Left ventricle myocardium inferior (tissue), 1 donor: ENCODE measurements at places on chromosomes 2 and 18.

GRCh38 chr2:3470856-3471737 is 48.2 kb downstream of the ADI1 start:
- H3K4me3 ChIP-seq: peak overlapping the region; percentile 2
- H3K27me3 ChIP-seq: no peaks in the 10 kb centered on the region
- H3K4me1 ChIP-seq: peaks cover 56% of the 10 kb centered on the region
- H3K27ac ChIP-seq: peak overlapping the region; percentile 90
- peak; percentile 39 for DNase-seq
- H3K36me3 ChIP-seq: peaks cover 53% of the 10 kb centered on the region

DNA sequence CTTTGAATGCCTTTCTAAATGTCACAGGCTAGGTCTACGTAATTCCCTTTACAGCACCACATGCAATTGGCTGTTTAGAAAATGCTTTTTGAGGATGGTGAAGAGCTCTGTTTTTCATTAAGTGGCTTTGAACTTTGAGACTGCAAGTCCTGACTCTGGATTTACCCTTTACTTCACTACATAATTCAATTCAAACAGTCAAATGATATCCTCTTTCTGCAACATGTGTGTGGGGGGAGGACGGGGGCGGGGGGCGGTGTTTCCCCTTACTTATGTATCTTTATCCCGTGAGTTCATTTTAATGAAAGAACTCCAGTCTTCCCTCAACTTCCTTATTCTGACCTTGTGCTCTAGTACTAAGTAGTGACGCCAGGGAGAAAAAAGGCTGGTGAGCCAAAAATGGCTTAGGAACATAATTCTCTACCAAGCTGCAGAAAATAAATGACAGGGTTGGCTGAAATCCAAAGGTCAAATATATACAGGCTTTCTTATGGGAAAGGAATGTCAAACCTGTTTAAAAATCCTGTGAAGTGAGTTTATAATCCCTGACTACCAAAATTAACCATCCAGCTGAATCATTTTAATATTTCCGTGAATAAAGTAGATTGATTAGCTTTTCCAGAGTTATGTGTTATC is 119.6 kb downstream of the SLC8A1 start:
- peak overlapping the region; percentile 45 for H3K27ac ChIP-seq
- DNase-seq: no peak
- H3K4me3 ChIP-seq: no peak overlapping the region
- no peaks in the 10 kb centered on the region for H3K36me3 ChIP-seq
- H3K27me3 ChIP-seq: no peaks in the 10 kb centered on the region

- no peak overlapping the region for H3K27ac ChIP-seq
- H3K27me3 ChIP-seq: no peaks in the 10 kb centered on the region
- peaks cover 67% of the 10 kb centered on the region for H3K36me3 ChIP-seq
- H3K4me1 ChIP-seq: peaks cover 12% of the 10 kb centered on the region
- no peak overlapping the region for H3K4me3 ChIP-seq
Observed at GRCh38 chr2:17680119-17680518, 73.5 kb downstream of the SMC6 start.

- H3K4me3 ChIP-seq: no peak overlapping the region
- H3K27me3 ChIP-seq: no peaks in the 10 kb centered on the region
- H3K4me1 ChIP-seq: peaks cover 52% of the 10 kb centered on the region
Observed at GRCh38 chr18:55501982-55502710, 85.8 kb downstream of the TCF4 start.

GRCh38 chr18:47149457-47150028 is 757 bp downstream of the HDHD2 start:
- H3K4me3 ChIP-seq: peak overlapping the region; percentile 81
- peaks cover 73% of the 10 kb centered on the region for H3K4me1 ChIP-seq
- peak overlapping the region; percentile 98 for H3K27ac ChIP-seq
- H3K27me3 ChIP-seq: no peaks in the 10 kb centered on the region

DNA sequence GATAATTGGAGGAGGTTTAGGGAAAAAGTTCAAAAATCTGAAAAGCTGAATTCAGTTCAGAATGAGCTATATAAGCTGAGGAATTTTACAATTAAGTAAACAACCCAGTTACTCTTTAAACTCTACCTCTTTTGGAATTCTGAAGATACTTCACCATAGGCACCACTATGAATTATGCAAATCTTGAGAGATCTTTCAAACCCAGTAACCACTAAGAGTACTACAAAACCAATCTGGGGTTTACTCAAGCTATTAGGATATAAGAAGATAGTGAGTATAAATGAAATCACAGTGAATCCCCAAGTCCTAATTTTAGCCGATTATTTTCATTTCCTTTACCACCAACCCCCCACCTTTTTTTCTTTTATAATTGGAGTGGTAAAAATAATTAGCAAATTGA is 6.0 kb upstream of the CTLA4 start:
- H3K4me3 ChIP-seq: no peak overlapping the region
- H3K27ac ChIP-seq: no peak overlapping the region
- no peak for DNase-seq
- H3K36me3 ChIP-seq: no peaks in the 10 kb centered on the region
- H3K4me1 ChIP-seq: no peaks in the 10 kb centered on the region
- no peaks in the 10 kb centered on the region for H3K27me3 ChIP-seq

- peaks cover 6% of the 10 kb centered on the region for H3K4me1 ChIP-seq
- DNase-seq: no peak
- no peaks in the 10 kb centered on the region for H3K36me3 ChIP-seq
- H3K4me3 ChIP-seq: no peak overlapping the region
- no peak overlapping the region for H3K27ac ChIP-seq
Observed at GRCh38 chr2:95328358-95329125, 31.4 kb downstream of the KCNIP3 start.

GRCh38 chr2:62287899-62288880 is 92.3 kb downstream of the B3GNT2 start:
- peak; percentile 80 for DNase-seq
- peaks cover 36% of the 10 kb centered on the region for H3K4me1 ChIP-seq
- no peak overlapping the region for H3K4me3 ChIP-seq

- no peak for DNase-seq
- no peak overlapping the region for H3K27ac ChIP-seq
- no peaks in the 10 kb centered on the region for H3K36me3 ChIP-seq
- H3K27me3 ChIP-seq: peaks cover 23% of the 10 kb centered on the region
Observed at GRCh38 chr2:850429-850828, 100.2 kb upstream of the SNTG2 start.

GRCh38 chr2:83561592-83561991 is 897.5 kb downstream of the SUCLG1 start:
- H3K27ac ChIP-seq: no peak overlapping the region
- no peaks in the 10 kb centered on the region for H3K27me3 ChIP-seq
- H3K36me3 ChIP-seq: no peaks in the 10 kb centered on the region

DNA sequence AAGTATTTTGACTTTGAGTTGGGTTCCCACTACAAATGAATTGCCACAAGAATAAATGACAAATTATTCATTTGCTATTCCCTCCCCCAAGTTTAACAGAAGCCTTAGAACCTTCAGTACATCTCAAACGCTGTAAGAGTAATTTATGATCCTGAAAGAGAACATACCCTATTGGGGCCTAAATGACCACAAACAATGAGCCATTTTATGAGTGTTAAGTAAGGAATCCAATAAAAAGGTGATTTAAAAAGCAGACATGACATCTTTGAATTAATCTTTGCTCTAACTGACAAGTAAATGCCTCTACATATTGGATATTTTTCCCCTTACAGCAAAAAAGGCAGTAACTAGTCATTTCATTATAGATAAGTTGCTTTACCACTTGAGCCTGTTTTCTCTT is 136.9 kb downstream of the NRXN1 start:
- no peaks in the 10 kb centered on the region for H3K36me3 ChIP-seq
- H3K27ac ChIP-seq: no peak overlapping the region
- no peaks in the 10 kb centered on the region for H3K4me1 ChIP-seq
- H3K4me3 ChIP-seq: no peak overlapping the region
